ENCODE measurements at places on chromosomes 16 and 17.

GRCh38 chr16:13427943-13428342, 492.0 kb upstream of the ERCC4 start:
- H3K27me3 ChIP-seq, result no peaks in the 10 kb centered on the region
- H3K27ac ChIP-seq, result no peak overlapping the region
- no peaks in the 10 kb centered on the region for H3K4me1 ChIP-seq
- H3K4me3 ChIP-seq, result no peak overlapping the region
- DNase-seq, result no peak

DNA sequence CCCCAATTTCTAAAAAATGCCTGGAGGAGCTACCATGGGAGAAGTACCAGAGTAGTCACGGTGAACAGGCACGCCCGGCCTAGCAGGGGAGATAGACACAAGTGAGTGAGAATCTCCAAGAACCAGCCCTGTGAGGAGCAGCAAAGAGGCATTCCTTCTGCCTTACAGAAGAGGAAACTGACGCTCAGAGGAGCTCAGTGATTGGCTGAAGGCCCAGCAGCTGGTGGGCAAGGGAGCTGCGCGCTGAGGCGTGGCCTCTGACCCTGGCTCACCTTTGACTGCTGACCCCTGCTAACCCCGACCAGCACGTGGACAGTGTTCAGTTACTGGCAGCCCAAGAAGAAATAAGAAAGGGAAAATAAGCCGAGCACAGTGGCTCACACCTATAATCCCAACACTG, 1.8 kb downstream of the C16orf96 start:
- no peaks in the 10 kb centered on the region for H3K36me3 ChIP-seq
- H3K27ac ChIP-seq, result no peak overlapping the region
- no peak for DNase-seq
- H3K4me1 ChIP-seq, result no peaks in the 10 kb centered on the region
- H3K27me3 ChIP-seq, result peaks cover 14% of the 10 kb centered on the region

DNA sequence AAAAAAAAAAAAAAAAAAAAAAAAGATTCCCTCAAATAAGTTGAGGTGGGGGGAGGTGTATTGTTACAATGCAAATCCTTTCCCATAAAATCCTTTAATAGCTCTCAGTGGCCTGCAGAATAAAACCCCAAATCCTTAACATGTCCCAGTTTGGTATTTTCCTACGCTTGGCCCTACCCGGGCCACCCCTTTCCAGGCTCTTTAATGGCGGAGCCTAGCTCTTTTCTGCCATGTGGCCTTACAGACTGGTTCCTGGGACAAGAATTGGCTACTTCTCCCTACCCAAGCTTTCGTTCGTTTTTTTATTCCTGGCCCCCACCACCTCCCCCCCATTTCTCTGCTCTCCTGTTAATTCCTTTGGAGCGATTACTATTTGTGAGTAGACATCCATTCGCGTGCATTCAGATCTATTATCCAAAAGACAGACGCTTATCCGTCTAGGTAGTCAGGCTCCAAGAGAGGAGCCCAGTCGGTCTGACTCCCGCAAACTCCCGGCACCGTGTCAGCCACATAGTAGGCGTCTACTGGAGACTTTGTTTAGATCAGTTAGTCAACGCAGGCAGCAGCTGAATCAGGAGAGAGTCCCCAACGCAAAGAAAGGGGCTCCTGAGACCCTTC, 813 bp upstream of the THAP11 start:
- DNase-seq, result no peak
- peaks cover 17% of the 10 kb centered on the region for H3K4me1 ChIP-seq
- peak overlapping the region; percentile 97 for H3K27ac ChIP-seq
- H3K4me3 ChIP-seq, result peak overlapping the region; percentile 87

DNA sequence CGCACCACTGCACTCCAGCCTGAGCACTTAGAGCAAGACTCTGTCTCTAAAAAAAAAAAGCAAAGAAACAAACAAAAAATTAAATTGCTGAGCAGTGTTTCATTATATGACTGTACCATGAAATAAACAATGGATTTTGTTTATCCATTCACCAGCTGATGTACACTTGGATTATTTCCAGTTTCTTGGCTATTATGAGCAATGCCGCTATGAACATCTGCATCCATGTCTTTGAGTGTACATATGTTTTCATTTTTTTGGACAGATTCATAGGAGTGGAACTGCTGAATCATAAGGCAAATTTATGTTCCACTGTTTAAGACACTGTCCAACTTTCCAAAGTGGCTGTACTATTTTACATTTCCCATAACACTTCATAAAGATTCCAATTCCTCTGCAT, 8.0 kb downstream of the RNF157 start:
- peak; percentile 97 for DNase-seq
- no peak overlapping the region for H3K4me3 ChIP-seq
- peak overlapping the region; percentile 67 for H3K27ac ChIP-seq

DNA sequence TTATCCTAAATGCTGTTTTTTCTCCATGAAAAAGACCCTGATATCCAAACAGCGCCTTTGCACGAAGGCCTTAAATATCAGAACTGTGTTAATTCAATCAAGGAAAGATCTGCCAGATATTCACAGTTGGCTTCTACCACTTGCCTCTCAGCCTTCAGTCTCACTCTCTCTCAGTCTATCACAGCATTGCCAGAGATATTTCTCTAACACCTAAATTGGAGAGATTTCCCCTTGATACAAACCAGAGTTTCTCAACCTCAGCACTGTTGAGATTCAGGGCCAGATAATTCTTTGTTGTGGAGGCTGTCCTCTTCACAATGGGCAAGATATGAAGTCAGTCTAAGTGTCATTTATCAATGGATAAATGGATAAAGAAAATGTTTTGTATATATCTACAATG, 454.1 kb upstream of the MAF start:
- no peak overlapping the region for H3K4me3 ChIP-seq
- no peaks in the 10 kb centered on the region for H3K36me3 ChIP-seq
- no peaks in the 10 kb centered on the region for H3K27me3 ChIP-seq
- no peak for DNase-seq
- no peak overlapping the region for H3K27ac ChIP-seq

DNA sequence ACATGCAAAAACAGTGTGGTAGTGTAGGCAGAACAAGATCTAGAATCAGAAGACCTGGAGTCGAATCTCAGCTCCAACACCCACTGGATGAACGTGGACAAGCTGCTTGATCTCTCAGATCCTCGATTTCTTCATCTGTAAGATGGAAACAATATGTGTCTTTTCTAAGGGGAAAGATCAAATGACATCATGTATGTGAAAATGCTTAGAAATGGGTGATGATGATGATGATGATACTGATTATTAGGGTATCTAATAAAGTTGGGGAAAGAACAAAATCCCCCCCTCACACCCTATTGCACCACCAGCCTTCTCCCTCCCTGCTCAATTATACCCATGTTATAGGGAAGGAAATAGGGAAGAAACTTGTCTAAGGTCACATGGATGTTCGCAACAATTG, 10.9 kb downstream of the DYNLL2 start:
- no peak overlapping the region for H3K27ac ChIP-seq
- no peak for DNase-seq
- peaks cover 24% of the 10 kb centered on the region for H3K36me3 ChIP-seq

DNA sequence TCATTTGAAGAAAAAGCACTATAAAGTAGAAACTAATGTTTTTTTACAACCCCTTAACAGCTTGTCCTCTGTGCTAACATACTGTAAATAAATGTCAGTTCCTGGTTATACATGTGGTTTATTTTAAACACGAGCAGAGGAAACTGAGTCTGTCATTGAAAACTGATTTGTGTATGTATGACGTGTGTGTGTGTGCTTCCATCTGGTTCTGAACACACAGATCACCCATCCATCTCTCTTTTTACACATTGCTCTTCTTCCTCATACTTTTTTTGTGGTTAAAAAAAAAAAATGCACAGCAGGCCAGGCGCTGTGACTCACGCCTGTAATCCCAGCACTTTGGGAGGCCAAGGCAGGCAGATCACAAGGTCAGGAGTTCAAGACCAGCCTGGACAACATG, 49.5 kb downstream of the ZNF423 start:
- no peaks in the 10 kb centered on the region for H3K4me1 ChIP-seq
- H3K27me3 ChIP-seq, result no peaks in the 10 kb centered on the region
- no peak overlapping the region for H3K4me3 ChIP-seq
- peak; percentile 88 for DNase-seq

DNA sequence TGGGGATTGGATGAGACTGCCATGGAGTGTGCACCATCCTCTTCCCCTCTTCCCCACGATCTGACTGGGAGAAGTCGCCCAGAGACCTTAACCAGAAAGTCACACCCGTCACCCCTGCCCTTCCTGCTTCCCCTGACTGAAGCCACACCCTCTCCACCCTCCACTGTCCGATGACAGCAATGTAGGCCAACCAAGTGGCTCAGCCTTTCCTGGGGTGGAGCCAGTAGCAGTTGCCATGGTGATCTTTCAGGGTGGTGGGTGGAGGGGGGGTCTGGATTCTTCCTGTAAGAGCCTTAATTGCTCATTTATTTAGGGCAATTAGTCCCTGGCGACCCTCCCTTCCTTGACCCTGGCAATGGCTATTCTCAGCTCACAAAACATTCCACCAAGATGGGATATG, 37.5 kb upstream of the PHB1 start:
- no peaks in the 10 kb centered on the region for H3K4me1 ChIP-seq
- H3K27me3 ChIP-seq, result peaks cover 7% of the 10 kb centered on the region
- H3K36me3 ChIP-seq, result no peaks in the 10 kb centered on the region
- no peak overlapping the region for H3K4me3 ChIP-seq
- no peak for DNase-seq
- no peak overlapping the region for H3K27ac ChIP-seq

DNA sequence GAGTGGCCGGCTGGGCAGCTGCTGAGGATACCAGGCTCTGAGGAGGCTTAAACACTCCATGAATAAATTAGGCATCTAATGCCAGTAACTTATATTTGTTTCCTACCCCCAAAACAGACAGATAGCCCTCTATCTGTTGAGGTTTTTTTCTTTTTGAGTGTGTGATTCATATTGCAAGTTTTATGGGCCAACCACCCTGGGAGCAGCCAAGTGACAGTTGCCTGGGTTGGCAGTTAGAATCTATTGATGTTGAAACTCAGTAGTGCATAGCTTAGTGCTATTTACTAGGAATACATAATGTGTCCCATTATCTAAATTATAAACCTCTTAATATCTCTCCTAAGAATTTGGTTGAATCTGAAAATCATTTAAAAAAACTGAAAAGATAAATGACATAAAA, 397.4 kb downstream of the CA10 start:
- no peaks in the 10 kb centered on the region for H3K4me1 ChIP-seq
- H3K27ac ChIP-seq, result no peak overlapping the region
- no peaks in the 10 kb centered on the region for H3K36me3 ChIP-seq
- no peak for DNase-seq

GRCh38 chr16:20289571-20289970, 37.7 kb downstream of the GP2 start:
- no peaks in the 10 kb centered on the region for H3K36me3 ChIP-seq
- DNase-seq, result no peak
- no peaks in the 10 kb centered on the region for H3K4me1 ChIP-seq
- H3K27me3 ChIP-seq, result no peaks in the 10 kb centered on the region
- no peak overlapping the region for H3K4me3 ChIP-seq

- H3K4me1 ChIP-seq, result no peaks in the 10 kb centered on the region
- H3K27ac ChIP-seq, result no peak overlapping the region
- no peak overlapping the region for H3K4me3 ChIP-seq
- no peaks in the 10 kb centered on the region for H3K36me3 ChIP-seq
- no peaks in the 10 kb centered on the region for H3K27me3 ChIP-seq
These were observed 56.3 kb upstream of the CMIP start for GRCh38 chr16:81388357-81388756.

DNA sequence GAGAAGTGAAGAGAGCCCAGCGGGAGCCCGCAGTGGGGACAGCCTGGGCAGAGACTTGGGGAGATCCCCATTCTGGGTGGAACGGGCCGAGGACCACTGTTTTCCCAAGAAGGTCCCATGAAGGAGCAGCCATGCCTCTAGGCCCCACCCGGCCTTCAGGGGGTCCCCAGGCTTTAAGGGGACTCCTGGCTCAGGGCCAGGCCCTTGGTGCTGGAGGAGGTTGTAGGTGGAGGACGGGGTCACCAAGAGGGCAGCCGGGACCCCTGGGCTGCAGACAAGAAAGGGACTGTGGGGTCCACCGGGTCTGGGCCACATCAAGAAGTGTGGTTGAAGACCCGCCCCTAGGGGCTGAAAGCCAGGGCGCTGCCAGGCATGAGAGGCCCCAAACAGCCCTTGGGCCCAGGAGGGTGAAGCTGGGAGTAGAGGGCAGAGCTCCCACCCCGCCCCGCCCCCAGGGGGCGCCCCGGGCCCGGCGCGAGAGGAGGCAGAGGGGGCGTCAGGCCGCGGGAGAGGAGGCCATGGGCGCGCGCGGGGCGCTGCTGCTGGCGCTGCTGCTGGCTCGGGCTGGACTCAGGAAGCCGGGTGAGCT, at the start of gene PRSS21:
PRSS21 (plus strand) TSS at position 487 of the 589 bp plus-strand sequence; CDS start at position 519, 32 bp downstream.
- peaks cover 10% of the 10 kb centered on the region for H3K27me3 ChIP-seq
- no peak for DNase-seq
- H3K4me1 ChIP-seq, result no peaks in the 10 kb centered on the region
- H3K36me3 ChIP-seq, result no peaks in the 10 kb centered on the region
- no peak within 1 kb of the TSS for H3K27ac ChIP-seq
- H3K4me3 ChIP-seq, result no peak within 1 kb of the TSS

DNA sequence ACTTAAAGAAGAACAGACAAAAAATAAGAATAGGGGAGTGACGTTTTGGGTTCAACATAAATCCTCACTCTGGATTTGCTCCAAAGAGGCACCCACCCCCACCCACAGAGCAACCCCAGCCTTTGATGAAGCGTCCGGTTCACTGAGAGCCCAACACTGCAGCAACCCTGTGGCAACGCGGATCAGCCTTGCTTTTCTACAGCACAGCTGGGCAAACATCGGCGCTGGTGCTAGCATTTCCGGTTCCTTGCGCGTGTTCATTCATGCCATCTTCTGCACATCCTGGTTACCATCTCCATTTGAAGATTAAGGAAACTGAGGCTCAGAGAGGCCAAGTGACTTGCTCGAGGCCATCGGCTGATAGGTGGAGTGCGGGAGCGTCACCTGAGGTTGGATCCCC, 8.7 kb upstream of the GINS2 start:
- H3K27ac ChIP-seq, result no peak overlapping the region
- H3K4me1 ChIP-seq, result no peaks in the 10 kb centered on the region
- H3K27me3 ChIP-seq, result peaks cover 14% of the 10 kb centered on the region
- DNase-seq, result no peak
- H3K36me3 ChIP-seq, result no peaks in the 10 kb centered on the region

All from fibroblast of lung (primary cell).